Left ventricle myocardium inferior (tissue), 1 donor: ENCODE measurements at places on chromosomes 7 and 10.

GRCh38 chr10:10617686-10618085 lies 400.0 kb upstream of the CELF2 start:
- DNase-seq = no peak

GRCh38 chr10:81116201-81116600 lies 578.5 kb downstream of the SH2D4B start:
- DNase-seq = no peak

DNA sequence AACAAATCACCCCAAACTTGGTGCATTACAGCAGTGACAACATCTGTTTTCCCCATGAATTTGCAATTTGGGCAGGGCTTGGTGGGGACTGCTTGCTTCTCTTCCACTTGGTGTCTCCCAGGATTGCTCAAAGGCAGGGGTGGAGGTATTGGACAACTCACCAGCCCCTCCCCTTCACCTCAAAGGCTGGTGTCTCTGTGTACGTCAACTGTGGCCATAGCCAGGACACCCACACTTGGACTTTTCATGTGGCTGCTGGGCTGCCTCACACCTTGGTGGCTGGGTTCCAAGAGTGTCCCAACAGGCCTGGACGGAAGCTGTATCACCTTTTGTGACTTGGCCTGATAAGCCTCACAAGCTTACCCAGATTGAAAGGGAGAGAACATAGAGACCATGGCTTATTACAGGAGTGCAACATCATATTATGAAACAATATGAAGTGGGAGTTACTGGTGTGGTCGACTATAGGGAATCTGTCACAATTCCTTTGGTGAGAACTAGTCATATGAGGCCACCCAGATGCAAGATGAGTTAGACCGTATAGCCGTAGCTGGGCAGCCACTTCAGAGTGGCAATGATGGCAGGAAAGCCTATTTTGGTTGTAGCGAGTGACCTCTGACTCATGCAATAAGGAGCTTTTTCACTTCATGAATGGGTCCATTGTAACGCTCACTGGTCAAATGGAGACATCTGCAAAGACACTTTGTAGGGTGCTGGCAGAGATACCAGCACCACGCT lies 187.6 kb upstream of the ITGB1 start:
- DNase-seq = no peak

DNA sequence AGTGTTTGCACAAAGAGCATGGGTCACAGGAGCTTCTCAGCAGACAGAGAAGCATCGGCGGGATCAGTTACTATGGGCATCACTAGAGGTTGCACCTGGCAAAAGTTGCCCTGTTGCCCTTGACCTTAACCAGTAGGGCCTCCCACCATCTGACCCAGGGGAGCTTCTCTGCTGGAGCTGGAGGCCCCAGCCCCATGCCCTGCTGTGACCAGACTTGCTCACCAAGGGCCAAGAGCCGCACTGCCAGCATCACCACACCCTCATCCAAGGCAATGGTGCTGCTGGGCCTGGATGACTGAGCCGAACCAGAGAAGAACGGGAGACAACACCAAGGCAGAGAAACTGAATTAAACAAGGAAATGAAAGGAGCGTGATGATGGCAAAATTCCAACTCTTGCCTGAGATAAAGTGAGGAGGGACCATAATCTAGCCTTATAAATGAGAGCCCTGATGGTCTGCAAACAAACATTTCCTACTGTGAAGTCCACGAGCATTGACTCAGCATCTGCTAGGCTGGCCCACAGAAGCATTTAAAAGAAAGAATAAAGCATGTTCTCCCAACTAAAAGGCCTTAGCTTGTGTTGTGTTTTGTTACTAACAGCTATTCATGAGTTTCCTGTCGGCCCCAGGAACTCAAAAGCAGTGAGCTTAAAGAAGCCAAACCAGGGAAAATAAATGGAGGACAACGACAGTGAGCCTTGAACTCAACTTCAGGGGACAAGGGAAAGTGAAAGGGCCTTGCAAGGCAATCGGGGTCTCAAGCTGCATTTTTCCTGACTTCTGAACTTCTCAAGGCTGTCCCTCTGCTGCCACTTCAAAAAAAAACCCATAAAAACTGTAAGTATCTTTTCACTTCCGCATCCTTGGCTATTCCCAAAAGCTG lies 60.4 kb downstream of the AFAP1L2 start:
- no peak for DNase-seq

- DNase-seq = no peak
Measured at GRCh38 chr7:140454657-140455015, 24.7 kb downstream of the MKRN1 start.

- DNase-seq = no peak
Measured at GRCh38 chr7:6248581-6248980, 23.8 kb downstream of the CYTH3 start.

DNA sequence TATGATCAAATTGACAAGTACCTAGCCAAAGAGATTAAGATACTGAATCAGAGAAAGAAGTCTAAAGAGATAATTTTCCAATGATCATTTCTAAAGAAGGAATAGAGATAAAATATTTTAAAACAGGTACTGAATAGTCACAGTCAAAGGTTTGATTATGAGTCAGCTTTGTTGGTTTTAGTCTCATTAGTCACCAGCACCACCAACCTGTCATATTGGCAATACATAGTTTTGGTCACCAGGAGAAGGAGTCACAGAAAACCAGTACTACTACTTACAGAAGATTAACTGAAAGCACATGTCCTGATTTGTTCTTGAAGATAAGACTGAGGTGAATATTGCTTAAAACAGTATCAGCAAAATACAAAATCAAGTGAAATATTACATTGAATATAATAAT lies 34.6 kb downstream of the ZEB1 start:
- no peak for DNase-seq

DNA sequence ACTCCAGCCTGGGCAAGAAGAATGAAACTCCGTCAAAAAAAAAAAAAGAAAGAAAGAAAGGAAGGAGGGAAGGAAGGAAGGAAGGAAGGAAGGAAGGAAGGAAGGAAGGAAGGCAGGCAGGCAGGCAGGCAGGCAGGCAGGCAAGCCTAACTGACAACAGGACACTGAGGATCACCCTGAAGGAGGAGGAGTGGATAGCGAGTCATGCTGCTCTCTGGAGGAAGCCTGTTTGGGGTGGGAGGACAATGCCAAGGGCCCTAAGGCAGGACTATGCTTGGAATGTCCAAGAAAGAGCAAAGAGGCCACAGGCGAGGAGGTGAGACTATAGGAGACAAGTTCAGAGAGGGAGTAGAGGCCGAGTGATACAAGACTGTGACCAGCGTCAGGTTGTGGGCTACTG lies 107.0 kb upstream of the PARD3 start:
- no peak for DNase-seq

- DNase-seq = no peak
Measured at GRCh38 chr7:2785071-2785500, 59.0 kb downstream of the GNA12 start.

DNA sequence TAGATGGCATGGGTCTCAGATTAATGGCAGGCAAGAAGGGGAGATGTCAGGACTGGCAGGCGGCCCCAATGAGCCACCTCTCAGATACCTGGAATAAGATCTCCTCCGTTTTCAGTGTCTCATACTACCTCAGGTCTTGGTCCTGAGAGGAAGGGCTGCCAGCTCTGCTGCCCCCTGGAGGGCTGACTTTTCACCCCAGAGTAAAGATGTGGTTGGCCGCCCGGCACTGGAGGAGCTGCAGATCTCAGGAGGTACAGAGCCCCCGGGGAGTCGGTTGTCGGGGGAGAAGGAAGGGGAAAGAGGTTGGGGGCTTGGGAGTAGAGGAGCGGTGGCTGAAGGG lies 642 bp upstream of the COL13A1 start:
- peak; percentile 49 for DNase-seq

DNA sequence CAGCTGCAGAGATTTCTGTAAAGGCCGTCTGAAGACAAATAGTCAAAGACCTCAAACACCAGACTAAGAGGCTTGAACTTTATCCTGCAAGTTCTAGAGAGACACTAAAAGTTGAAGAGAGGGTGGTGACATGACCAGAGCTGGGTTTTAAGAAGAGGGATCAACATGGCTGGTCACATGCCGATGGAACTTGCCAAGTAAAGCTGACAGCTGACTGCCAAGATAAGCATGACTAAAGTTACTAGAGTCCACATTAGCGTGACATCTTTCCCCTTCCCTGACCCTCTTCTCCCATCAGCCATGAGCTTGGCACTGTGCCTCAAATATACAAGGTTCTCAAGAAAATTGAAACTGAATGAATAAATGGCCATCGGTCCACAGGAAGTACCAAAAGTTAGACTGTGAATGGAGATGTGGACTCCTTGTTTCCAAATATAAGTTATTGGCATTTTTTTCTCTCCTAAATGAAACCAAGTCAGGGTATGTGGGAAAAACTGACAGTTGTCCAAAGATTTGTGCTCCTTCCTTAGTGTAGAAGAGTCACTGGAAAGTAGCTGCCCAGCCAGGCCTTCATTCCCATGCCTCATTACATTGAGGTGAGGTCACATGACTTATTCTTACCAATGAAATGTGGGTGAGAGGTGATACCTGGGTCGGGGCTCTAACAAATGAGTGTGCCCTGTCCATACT lies 24.5 kb downstream of the XPNPEP1 start:
- peak; percentile 44 for DNase-seq

DNA sequence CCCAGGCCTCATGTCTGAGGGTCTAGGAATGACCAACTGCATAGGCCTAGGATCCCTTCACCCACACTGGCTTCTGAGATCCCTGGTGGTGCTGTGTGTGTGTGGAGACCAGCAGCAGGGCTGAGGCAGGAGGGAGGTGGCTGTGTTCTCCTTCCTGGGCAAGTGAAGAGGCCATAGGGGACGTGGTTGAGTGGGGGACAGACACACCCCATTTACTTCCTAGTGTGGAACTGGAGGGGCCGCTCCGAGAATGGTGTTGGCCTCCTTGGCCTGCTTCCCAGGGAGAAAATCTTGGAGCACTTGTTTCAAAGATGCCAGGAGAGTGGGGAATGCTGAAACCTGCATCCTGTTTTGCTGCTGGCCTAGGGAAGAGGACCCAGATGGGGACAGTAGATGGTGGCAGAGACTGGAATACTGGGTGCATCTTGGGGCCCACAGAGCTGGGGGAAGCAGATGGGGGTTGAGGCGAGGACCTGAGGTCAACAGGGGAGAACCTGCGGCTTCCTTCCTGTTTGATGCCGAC lies 19.1 kb downstream of the UBTD1 start:
- DNase-seq = no peak

- peak; percentile 11 for DNase-seq
Measured at GRCh38 chr7:44057181-44057848, 8.1 kb downstream of the PGAM2 start.

GRCh38 chr7:51242007-51242691 lies 74.5 kb downstream of the COBL start:
- no peak for DNase-seq

DNA sequence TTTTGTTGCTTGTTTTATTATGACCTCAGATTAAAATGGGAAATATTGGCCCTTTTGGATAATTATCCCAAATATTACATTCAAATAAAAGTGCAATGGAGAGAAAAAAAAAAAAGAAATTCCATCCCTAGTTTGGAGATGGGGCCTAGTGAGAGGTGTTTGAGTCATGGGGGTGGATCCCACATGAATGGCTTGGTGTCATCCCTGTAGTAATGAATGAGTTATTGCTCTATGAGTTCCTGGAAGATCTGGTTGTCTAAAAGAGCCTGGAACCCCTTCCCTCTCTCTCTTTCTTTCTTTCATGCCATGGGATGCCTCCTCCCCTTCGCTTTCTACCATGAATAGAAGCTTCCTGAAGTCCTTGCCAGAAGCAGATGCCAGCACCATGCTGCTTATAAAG lies 44.3 kb downstream of the MSRB2 start:
- no peak for DNase-seq

DNA sequence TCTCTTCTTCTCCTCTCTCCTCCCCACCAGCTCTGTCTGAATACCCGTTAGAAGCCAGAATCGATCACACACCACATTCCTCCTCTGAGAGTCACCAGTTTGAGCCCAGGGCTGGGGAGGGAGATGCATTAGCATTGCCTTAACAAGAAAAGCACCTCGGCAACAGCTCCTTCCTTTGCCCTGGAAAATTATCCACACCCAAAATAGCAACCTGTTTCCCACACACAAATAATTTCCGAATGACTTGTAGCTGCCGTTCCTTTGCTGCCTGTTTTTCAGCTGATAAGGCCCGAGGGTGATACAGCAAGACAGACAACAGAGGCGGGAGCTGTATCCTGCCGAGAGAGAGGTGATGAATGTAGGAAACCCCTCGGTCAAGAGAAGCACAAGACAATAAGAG lies 91.3 kb downstream of the CPXM2 start:
- no peak for DNase-seq

GRCh38 chr7:99601656-99602310 lies 3.7 kb downstream of the TMEM225B start:
- no peak for DNase-seq

DNA sequence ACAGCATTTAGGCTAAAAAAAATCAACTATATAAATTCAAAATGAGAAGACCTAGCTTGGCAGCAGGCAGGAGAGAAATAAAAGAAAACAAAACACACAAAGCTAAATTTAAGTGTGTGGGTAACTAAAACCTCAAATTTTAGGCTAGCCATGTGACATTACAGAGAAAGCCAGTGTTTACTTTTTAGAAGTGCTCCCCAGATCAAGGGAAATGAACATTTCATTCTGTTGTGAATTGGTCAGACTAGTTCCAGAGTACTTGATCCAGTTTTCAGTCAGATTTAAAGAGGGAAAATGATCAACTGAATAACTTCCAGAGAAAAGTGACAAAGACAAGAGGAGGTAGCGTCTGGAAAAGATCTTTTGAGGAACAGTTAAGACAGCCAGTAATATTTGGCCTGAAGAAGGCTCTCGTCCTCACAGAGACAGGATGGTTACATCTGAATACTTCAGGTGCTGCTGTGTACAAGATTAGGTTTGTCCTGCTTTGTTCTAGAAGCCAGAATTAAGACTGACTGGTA lies 563.4 kb downstream of the KCNMA1 start:
- DNase-seq = no peak

- DNase-seq = peak; percentile 25
Measured at GRCh38 chr10:35216303-35216905, 89.8 kb downstream of the CREM start.

GRCh38 chr7:140653319-140654108 lies 12.9 kb upstream of the DENND2A start:
- no peak for DNase-seq

DNA sequence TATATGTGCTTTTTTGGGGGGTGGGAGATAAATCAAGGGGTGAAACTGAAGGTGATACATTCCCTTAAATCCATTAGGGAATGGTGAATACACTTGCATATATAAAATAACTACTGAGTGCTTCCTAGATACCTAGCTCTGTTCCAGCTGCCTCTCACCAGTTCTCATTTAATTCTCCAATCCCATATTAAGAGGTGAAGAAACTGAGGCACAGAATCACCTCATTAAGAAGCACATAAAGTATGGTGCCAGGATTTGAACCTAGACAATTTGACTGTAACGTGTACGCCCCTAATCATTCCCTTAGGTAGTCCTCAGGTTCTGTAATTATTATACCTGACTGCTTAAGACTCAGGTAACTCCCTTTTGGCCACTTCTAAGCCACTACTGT lies 1.5 kb upstream of the SFR1 start:
- no peak for DNase-seq
